ENCODE measurements at places on chromosomes 3 and 15. TPM values are rescaled to one million over a fixed set of nuclear protein-coding genes. Genes with fewer than 3 reads are reported as not detected.

Gene PLD1
- 2.5 TPM for total RNA-seq

Gene GREM1
- total RNA-seq: not detected

Gene SCAMP5
- 5.3 TPM for total RNA-seq

Gene HRH1
- 1.1 TPM for total RNA-seq

Gene TIMP4
- not detected for total RNA-seq

Gene RBP2
- not detected for total RNA-seq

All from activated T-helper 17 cell treated with anti-CD3 and anti-CD28 coated beads, Interleukin-2, amount 50 U/mL, for 72 hours (primary cell).